G401 (cell line): ENCODE measurements at places on chromosomes 11 and 22. TPM values are rescaled to one million over a fixed set of nuclear protein-coding genes. Genes with fewer than 3 reads are reported as not detected.

- no peak for DNase-seq
Measured at GRCh38 chr11:26665946-26666345, 55.9 kb downstream of the SLC5A12 start.

DNA sequence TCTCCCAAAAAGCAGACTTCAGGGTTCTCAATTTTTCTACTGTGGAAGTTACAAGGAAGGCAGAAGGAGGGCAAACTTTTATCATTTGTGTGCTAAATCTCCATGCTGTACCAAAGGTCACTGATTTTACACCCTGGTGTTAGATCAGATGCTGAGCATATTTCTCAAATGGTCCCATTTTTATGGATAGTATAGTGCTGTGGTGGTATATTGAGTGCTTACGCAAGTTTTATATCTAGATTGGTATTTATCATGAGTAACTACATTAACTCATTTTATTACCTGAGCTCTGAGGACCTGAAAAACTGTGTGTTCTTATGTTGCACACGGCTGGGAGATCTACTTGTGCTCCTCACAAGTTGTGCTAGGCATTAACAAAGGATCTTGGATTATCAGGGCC, 75.1 kb downstream of the PRR5L start:
- no peak for DNase-seq

GRCh38 chr22:46042786-46043185, 65.8 kb upstream of the WNT7B start:
- peak; percentile 51 for DNase-seq

DNA sequence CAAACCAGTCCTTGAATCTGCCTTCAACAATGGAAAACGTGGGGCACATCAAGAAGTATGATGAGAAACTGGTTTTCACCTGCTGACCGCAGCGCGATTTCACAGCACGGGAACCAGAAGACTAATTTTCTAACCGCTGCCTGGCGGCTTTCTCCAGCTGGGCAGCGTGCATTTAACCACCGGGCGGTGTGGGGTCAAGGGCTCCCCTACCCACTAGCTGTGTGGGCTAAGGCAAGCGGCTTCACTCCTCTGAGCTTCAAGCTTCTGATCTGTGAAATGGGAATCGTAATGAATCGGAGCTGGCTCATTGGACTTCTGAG, 4.2 kb downstream of the SHANK2 start:
- DNase-seq = no peak

CYB5R3 gene
- total RNA-seq = 39.0 and 44.6 TPM in 2 replicates
